ENCODE measurements at places on chromosomes 1 and 21. TPM values are rescaled to one million over a fixed set of nuclear protein-coding genes. Genes with fewer than 3 reads are reported as not detected.

The HTR1D gene
- not detected for total RNA-seq

The FAM177B gene
- not detected for total RNA-seq

The KRTAP26-1 gene
- not detected for total RNA-seq

The SPRR2A gene
- total RNA-seq: not detected

The CR1 gene
- 8.0 TPM for total RNA-seq

The RHCE gene
- total RNA-seq: 0.43 TPM

The GCSAML gene
- total RNA-seq: not detected

The CYP4X1 gene
- not detected for total RNA-seq

The LMX1A gene
- total RNA-seq: not detected

The TEKT2 gene
- 0.47 TPM for total RNA-seq

All from CD8-positive, alpha-beta T cell (primary cell).